HFFc6 (cell line): ENCODE measurements at places on chromosomes 12 and 14. TPM values are rescaled to one million over a fixed set of nuclear protein-coding genes. Genes with fewer than 3 reads are reported as not detected.

The KERA gene
- total RNA-seq, result not detected in 3 replicates

DNA sequence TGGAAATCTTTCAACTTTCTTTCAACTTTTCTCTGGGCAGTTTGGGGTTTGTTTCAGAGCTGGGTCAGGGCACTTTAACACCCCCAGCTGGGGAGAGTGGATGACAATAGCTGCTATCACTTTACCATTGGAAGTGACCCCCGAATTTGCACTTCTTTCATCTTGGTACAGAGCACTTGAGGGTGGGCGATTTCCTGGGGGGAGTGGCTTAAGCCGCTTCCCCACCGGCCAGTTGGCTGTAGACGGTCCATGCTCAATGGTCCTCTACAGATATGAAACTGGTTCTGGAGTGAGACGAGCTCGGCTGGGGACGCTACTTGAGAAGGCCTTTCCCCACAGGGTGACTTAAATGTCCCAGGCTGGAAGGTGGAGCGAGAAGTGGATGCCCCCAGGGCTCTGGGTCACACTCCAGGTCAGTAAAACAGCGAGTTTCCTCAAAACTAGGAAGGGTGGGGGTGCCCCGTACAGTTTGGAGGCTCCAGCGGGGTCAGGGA lies at the start of gene VRTN:
VRTN (plus strand) TSS at position 231 of the 494 bp plus-strand sequence. CDS start 8,313 bp downstream, outside the sequence.
- no peaks in the 10 kb centered on the region; the same call in 1 of the 2 replicates for H3K4me1 ChIP-seq
- no peak within 1 kb of the TSS for H3K4me3 ChIP-seq
- no peak within 1 kb of the TSS for H3K27ac ChIP-seq
- H3K27me3 ChIP-seq, result peaks cover 33% of the 10 kb centered on the region
- DNase-seq, result no peak

DNA sequence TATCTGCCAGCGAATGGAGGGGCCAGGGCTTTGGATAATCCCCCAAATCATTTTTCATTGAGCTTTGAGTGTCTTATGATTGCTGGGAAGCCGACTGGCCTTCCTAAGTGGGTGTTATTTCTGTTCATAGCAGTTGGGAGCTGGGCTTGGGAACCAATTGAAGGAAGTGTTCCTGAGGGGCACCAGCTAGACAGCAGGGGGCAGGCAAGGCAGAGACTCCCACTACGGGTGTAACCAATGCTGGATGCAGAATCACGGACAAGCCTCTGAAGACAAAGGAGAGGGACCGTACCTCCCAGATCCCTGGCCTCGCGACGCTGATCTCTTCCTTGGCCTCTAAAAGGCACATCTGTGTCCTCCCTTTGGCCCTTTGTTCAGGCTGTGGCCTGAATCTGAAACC lies 149.0 kb upstream of the PRMT8 start:
- peaks cover 49% of the 10 kb centered on the region for H3K27me3 ChIP-seq
- H3K4me1 ChIP-seq, result no peaks in the 10 kb centered on the region
- H3K27ac ChIP-seq, result no peak overlapping the region
- peak; percentile 20 for DNase-seq
- H3K4me3 ChIP-seq, result no peak overlapping the region

- no peak overlapping the region for H3K27ac ChIP-seq
- peaks cover 2% of the 10 kb centered on the region for H3K27me3 ChIP-seq
- no peak for DNase-seq
- peaks cover 12% of the 10 kb centered on the region for H3K36me3 ChIP-seq
These were observed 11.3 kb downstream of the NFATC4 start for GRCh38 chr14:24378981-24379906.

- H3K27me3 ChIP-seq, result peaks cover 14% of the 10 kb centered on the region
- no peak overlapping the region for H3K27ac ChIP-seq
- H3K36me3 ChIP-seq, result no peaks in the 10 kb centered on the region
These were observed 918 bp downstream of the RNASE1 start for GRCh38 chr14:20801726-20802125.
